ENCODE measurements at places on chromosomes 1 and 21.

DNA sequence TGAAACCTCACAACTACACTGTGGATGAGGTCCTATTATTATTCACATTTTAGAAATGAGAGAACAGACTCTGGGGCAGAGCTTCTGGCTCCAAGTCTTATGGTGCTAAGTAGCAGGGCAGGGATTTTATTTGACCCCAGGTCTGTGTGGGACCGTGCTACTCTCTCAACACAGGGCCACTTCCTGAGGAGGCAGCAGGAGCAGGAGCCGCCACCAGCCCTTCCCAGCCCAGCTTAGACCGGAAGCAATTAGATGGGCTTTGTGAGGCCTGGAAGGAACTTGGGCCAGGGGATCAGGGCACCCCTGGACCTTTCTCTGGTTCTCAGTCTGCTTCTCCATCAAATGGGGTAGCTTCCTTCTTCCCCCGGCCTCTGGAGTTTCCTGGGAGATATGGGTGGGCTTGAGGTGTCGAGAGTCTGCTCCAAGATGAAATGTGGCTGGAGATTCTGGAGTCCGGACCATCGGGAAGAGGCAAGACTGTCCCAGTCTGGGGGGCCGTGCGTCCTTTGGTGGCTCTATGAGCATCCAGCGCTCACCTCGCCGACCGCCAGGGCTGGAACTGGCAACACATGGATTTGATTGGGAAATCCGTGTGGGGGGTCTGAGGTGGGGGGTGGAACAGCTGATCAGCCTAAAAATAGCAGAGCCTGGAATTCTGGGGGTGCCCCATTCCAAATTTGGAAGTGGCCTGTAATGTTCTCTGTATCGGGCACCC lies 136.8 kb downstream of the FOXD2 start:
- no peak overlapping the region for H3K27ac ChIP-seq
- H3K27me3 ChIP-seq = peaks cover 14% of the 10 kb centered on the region
- H3K4me1 ChIP-seq = peaks cover 10% of the 10 kb centered on the region
- no peaks in the 10 kb centered on the region for H3K36me3 ChIP-seq
- no peak for DNase-seq

DNA sequence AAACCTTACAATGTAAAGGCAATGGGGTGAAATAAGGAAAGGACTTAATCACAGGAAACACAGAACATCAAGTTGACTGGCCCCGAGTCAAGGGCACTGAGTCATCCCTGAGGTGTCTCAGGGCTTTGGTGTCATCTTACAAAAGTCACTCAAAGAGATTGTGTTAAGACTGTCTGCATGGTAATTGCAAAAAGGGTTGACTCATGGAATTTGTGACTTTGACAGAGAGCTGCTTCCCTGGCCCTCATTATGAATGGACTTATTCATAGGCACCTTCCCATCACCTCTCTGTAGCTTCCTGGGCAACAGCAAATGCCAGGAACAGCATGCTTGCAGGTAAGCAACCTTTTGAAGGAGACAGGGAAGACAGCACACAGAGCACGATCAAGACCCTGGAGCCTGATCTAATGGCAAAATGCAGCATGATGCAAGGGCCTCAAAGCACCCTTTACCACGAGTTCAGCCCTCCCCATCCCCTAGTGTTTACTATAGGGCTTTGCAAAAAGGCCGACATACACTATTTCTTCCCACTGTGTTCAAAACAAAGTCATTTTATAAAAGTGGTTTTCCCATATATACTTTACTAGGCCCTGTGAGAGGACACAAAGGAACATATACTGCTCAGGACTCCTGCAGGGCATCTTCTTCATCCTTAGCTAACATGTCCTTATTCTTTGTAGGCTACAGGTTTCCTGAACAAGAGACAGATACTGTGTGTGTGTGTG lies 17.1 kb downstream of the ZP4 start:
- no peak overlapping the region for H3K4me3 ChIP-seq
- H3K27ac ChIP-seq = peak overlapping the region; percentile 84
- H3K4me1 ChIP-seq = peaks cover 35% of the 10 kb centered on the region
- DNase-seq = peak; percentile 91
- no peaks in the 10 kb centered on the region for H3K36me3 ChIP-seq
- no peaks in the 10 kb centered on the region for H3K27me3 ChIP-seq

DNA sequence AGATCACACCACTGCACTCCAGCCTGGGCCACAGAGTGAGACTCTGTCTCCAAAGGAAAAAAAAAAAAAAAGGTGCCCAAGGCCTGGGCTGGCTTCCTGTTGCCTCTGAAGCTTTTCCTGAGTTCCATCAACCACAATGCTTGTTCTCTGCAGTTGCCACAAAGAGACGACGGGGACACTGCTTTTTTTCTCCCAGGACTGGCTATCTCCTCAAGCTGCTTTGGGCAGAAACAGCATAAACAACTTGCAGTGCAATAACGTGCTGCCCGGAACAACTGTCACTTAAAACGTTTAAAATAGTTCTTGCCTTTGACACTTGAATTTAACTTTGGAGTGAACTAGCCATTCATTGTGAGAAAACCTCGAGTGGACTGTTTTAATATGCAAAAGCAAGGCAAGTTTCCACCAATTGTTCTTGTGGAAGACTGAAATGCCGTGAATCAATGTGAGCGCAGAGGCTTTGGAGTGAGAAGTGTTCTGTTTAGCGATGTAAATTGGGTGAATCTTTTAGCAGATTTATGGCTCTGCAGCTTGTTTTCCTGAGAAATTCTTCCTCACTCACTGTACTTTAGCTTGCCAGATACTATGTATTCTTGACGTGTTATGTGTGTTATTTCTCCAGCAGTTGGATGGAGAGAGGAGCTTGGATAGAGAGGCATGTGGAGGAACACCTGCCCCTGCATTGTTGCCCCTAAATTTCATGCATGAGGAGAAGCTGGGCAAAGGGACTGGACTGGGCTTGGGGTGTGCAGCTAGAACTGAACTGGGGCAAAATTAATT lies 188.1 kb upstream of the KIAA0040 start:
- H3K36me3 ChIP-seq = no peaks in the 10 kb centered on the region
- DNase-seq = no peak
- no peaks in the 10 kb centered on the region for H3K4me1 ChIP-seq
- no peak overlapping the region for H3K27ac ChIP-seq

GRCh38 chr1:188372821-188373220 lies 1544.1 kb downstream of the PLA2G4A start:
- DNase-seq = peak; percentile 29
- H3K27ac ChIP-seq = no peak overlapping the region
- H3K4me3 ChIP-seq = no peak overlapping the region
- H3K36me3 ChIP-seq = no peaks in the 10 kb centered on the region
- no peaks in the 10 kb centered on the region for H3K4me1 ChIP-seq
- H3K27me3 ChIP-seq = no peaks in the 10 kb centered on the region

DNA sequence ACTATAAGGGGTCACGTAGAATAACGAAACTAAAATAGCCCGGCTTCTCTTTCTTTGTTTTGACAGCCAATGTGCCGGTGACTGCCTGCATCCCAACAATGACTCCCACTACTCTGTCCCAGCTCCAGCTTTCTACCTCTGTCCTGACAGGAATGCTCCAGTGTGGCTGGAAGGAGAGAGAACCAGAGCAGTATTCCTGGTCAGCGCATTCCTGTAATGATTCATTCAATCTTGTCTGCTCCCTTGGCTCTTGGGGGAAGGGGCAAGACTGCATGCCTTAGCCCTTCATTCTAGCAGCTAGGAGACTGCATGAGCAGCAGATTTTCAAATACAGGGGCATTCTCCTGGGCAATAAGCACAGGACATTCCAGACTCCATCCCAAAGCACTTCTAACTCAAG lies 132.1 kb upstream of the PRMT6 start:
- H3K27ac ChIP-seq = no peak overlapping the region
- H3K4me1 ChIP-seq = peaks cover 10% of the 10 kb centered on the region
- no peak for DNase-seq
- no peak overlapping the region for H3K4me3 ChIP-seq
- no peaks in the 10 kb centered on the region for H3K27me3 ChIP-seq

GRCh38 chr1:67688526-67689219 lies 3.7 kb downstream of the GADD45A start:
- DNase-seq = peak; percentile 54
- H3K27me3 ChIP-seq = no peaks in the 10 kb centered on the region
- peaks cover 33% of the 10 kb centered on the region for H3K36me3 ChIP-seq
- peak overlapping the region; percentile 87 for H3K4me3 ChIP-seq
- H3K4me1 ChIP-seq = peaks cover 28% of the 10 kb centered on the region
- peak overlapping the region; percentile 23 for H3K27ac ChIP-seq

- no peak overlapping the region for H3K27ac ChIP-seq
- no peak for DNase-seq
These were observed 119.2 kb downstream of the PBX1 start for GRCh38 chr1:164678136-164678700.

GRCh38 chr1:47650205-47650604 lies 212.4 kb downstream of the FOXD2 start:
- DNase-seq = peak; percentile 99
- H3K36me3 ChIP-seq = no peaks in the 10 kb centered on the region
- H3K27me3 ChIP-seq = no peaks in the 10 kb centered on the region
- peaks cover 22% of the 10 kb centered on the region for H3K4me1 ChIP-seq

All from PC-3 (cell line).